Regular cardiac myocyte (primary cell): ENCODE measurements at places on chromosomes 13 and 19. TPM values are rescaled to one million over a fixed set of nuclear protein-coding genes. Genes with fewer than 3 reads are reported as not detected.

Gene PRRG2
- total RNA-seq, result 0.19 and 1.1 TPM in 2 replicates

Gene MCF2L
- 0.19 and 0.28 TPM in 2 replicates for total RNA-seq

Gene WIZ
- total RNA-seq, result 5.9 and 6.3 TPM in 2 replicates

Gene FLT1
- total RNA-seq, result 0.77 and 2.8 TPM in 2 replicates

Gene AP1M2
- 2.9 TPM in 1 of 2 replicates, not detected in the other for total RNA-seq

Gene GAPDHS
- total RNA-seq, result not detected in 2 replicates

Gene DAND5
- not detected in 2 replicates for total RNA-seq

Gene TTYH1
- not detected in 2 replicates for total RNA-seq

Gene CD22
- total RNA-seq, result 0.96 and 1.7 TPM in 2 replicates

Gene MRPS12
- 20.9 and 47.7 TPM in 2 replicates for total RNA-seq

Gene KLF16
- total RNA-seq, result 4.8 and 9.4 TPM in 2 replicates

Gene IQCN
- 0.19 and 0.56 TPM in 2 replicates for total RNA-seq

Gene ALKBH7
- total RNA-seq, result 47.7 and 58.6 TPM in 2 replicates

Gene PNMA8A
- 0.77 and 2.8 TPM in 2 replicates for total RNA-seq

Gene GZMM
- total RNA-seq, result 0.28 TPM in 1 of 2 replicates, not detected in the other

Gene LILRB1
- not detected in 2 replicates for total RNA-seq

Gene FAAP24
- total RNA-seq, result 2.0 and 3.1 TPM in 2 replicates

Gene GRIK5
- 0.19 and 0.28 TPM in 2 replicates for total RNA-seq
